ENCODE measurements at places on chromosomes 3 and 15.

- DNase-seq: no peak
Measured at GRCh38 chr3:122942239-122942638, 85.3 kb downstream of the SEMA5B start.

DNA sequence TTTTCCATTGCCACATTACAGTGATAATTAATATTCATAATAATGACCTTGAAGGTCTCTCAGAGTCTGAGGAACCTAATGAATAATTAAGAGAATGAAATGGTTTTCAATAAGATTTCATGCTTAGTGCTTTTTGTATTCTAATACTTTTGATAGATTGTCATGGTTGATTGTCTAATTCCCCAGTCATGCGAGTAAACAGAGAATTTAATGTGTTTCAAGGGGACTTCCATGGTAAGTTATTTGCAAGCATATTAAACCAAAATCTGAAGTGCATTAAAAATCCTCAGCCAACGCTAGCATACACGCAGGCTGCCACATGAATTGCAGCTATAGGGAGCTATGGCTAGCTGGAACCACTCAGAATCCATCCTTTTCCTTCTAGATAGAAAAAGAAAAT lies 18.9 kb upstream of the ANO10 start:
- DNase-seq: no peak

DNA sequence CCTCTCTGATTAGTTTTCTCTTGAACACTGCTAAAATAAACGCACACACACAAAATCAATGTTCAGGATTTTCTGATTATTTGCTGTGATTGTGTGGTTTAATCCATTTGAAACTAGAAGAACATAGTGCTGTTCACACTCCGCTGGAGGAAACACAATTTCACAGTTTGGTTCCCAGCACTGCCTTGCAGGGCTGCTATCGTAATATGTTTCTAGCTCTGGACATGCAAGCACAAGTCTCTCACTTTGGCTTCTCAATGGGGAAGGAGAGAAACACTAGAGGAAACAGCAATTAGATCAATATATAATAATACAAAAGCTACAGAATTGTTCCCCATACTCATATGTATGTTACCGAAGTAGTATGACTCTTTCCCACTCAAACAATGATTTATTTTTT lies 299.5 kb downstream of the NSUN3 start:
- DNase-seq: no peak

GRCh38 chr3:33074217-33075067 lies 22.5 kb downstream of the GLB1 start:
- peak; percentile 71 for DNase-seq

GRCh38 chr15:98419173-98419780 lies 229.1 kb upstream of the IGF1R start:
- no peak for DNase-seq

DNA sequence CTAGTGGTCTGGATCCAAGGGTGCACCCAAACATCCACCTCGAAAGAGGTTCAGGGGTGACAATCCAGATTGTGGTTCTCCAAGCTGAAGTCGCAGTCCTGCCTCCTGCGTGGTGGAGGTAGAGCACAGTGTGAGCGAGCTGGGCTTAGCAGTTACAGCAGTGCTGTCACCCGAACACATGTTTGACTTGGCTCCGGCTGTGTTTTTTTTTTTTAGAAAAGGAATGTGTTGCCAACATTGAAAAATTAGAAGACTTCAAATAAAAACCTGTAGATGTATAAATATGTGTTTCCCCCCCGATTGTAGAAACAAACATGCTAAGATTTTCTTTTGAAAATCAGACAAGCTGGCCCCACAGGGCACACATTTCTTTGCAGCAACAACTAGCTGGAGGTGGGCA lies 530.8 kb downstream of the SHQ1 start:
- no peak for DNase-seq

DNA sequence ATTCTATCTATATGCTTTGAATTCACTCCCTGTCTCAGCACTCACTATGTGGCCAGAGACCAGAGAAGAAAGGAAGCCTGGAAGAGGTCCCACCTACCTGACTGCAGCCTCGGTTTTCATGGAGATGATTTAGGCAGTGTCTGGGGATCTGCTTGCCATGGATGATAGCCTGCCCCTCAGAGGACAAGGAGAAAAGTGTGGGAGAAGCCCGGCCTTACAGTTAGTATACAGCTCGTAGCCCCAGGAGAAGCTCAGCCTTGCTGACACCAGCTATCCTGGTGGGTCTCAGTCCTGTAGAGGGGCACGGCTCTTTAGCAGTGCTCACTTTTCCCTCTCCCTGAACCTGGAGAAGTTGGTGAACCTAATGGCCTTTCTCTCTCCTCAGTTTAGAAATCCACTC lies 25.9 kb upstream of the RTP4 start:
- no peak for DNase-seq

- no peak for DNase-seq
Measured at GRCh38 chr3:37291275-37291700, 116.9 kb upstream of the LRRFIP2 start.

- no peak for DNase-seq
Measured at GRCh38 chr3:157414861-157415260, 21.8 kb upstream of the PTX3 start.

GRCh38 chr15:92906563-92907081 lies 6.5 kb downstream of the CHD2 start:
- peak; percentile 45 for DNase-seq

GRCh38 chr15:75532413-75533250 lies 46.5 kb downstream of the PTPN9 start:
- no peak for DNase-seq

DNA sequence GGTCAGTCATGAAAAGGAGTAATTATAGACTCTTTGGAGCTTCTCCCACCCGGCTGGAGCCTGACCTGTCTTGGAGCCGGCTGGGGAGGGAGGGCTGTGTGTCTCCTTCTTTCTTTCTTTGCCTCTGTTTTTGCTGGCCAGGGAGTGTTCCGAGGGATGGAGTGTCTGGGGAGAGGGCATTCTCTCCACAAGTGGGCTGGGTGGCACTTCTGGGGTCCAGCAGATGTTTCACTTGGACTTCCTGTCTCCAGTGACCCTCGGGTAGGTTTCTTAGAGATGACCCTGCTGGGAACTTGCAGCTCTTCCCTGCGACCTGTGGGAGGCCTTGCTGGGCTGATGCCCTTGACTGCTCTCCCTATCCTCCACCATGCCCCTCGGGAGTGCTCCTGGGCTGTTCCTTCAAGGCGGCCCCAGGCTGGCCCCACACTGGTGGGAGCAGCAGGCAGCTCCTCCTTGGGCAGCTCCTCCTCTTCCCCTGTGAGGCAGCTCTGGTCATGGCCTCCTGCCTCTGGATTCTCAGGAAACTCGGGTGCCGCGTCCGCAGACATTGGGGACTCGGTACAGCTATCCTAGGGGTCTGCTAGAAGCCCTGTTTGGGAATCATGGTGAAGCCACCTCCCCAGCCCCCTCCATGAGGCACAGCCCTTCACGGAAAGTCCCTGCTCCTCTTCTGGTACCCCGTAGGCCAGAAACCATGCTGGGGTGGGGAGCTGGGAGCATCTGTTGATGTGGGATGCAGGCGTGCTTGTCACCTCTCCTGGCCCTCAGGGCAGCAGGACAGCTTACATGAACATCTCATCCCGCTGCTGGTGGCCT lies 44.9 kb downstream of the APBA2 start:
- no peak for DNase-seq

- DNase-seq: no peak
Measured at GRCh38 chr3:191280111-191280510, 49.1 kb upstream of the CCDC50 start.

- DNase-seq: no peak
Measured at GRCh38 chr3:13238687-13239466, 165.6 kb upstream of the IQSEC1 start.

- no peak for DNase-seq
Measured at GRCh38 chr15:57496946-57497869, 94.5 kb upstream of the MYZAP start.

DNA sequence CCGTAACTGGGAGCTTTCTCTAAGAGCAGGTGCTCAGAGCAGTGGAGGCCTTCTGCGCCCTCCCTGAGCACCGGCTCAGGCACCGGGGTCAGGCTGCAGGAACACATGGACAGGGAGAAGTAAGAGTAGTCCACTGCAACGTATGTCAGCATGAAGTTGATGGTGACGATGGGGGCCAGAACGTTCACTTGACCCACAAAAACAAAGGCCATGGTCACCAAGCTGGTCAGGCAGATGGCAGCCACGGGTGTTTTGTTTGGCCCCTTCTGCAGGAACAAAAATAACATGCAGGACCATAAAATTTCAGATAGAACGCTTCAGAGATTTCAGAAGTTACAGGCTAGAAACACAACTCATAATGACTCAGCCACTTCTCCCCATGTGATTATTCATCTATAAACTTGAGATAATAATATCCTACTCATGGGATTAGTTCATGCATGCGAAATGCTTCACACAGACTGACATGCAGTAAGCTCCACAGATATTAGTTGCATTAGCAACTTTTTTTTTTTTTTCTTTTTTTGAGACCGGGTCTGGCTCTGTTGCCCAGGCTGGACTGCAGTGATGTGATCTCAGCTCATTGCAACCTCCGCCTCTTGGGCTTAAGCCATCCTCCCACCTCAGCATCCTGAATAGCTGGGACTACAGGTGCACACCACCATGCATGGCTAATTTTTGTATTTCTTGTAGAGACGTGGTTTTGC lies 52.2 kb upstream of the HEG1 start:
- no peak for DNase-seq
